D341Med (cell line): ENCODE measurements at places on chromosomes 11 and 22.

DNA sequence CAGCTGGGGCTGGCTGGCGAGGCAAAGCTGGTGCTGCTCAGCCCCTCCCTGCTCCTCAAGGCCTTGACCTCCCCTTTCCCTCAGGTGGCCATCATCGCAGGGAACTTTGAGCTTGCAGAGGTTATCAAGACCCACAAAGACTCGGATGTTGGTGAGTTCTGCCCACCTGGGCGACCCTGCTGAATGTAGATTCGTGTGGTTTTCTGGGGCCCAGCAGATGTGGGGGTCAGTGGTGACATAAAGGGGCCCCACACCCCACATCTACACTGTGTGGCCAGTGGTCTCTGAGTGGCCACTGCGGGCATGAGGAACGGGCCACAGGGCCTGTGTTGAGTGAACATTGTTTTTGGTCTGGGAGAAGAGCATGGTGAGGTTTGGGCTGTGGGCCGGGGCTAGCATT, 11.9 kb downstream of the SHANK3 start:
- peak; percentile 35 for DNase-seq

DNA sequence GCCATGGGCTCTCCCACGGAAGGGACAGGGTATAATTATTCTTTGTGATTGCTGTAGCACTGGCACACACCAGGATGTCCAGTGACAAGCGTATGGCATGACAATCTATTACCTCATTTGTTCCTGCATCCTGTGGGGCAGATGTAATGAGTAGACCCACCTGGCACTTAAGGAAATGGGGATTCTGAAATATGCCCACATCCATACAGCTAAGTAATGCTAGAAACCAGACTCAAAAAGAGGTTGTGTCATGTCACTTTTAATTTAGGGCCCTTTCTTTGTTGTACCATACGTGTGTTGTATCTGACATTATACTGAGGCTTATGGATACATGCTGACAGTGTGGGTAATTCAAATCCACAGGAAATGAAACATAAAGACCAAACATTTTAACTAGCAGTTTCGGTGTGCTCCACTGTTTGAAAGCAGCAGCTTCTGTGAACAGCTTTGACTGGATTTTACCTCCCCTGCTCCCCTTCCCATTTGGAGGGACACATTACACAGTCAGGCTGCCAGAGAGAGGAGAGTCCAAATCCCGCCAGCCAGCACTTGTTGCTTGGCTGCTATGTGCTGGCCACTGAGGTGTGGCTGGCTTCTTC, 21.2 kb downstream of the GRAMD1B start:
- no peak for DNase-seq

- no peak for DNase-seq
Observed at GRCh38 chr11:75371949-75372876, 20.8 kb upstream of the ARRB1 start.

DNA sequence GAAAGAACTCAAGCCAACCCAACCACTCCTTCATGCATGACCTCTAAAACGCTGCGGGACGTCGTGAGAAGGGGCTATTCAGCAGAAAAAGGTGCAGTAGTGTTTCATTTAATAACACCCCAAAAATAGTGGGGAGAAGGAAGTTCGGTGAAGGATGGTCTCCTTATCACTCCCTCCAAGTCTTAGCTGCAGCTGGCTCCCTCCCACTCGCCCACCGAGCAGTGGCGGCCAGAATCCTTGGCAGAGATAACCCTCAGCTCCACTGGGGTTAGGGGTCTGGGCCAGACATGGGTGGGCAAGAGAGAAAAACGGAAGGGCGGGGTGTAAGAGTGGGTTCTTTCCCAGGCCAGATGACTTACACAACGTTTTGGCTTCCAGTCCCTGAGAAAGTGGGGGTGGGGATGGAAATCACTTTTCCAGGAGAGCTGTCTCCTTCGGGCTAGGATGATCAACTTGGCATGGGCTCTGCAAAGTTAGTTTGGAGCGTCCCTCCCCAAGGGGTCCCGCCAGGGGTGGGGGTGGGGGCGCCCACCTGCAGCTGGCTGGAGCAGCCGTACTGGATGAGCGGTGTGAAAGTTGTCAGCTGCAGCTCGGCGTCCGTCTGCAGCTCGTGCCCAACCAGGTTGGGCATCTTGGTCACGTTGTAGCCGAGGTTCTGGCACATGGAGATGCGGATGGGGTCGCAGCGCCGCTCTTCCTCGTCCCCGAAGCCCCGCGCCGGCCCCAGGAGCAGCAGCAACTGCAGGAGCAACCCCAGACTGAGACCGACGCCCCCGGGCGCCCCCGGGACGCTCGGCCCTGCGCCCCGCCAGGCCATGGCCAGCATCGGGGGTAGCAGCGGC, 705 bp downstream of the FZD4 start:
- DNase-seq: no peak

- DNase-seq: no peak
Observed at GRCh38 chr11:1744137-1744886, 6.1 kb downstream of the IFITM10 start.
